AML-193 (cell line): ENCODE measurements at places on chromosomes 4 and X.

- DNase-seq: peak; percentile 68
Measured at GRCh38 chr4:27010334-27010940, 149.8 kb downstream of the STIM2 start.

GRCh38 chr4:40623707-40624106 lies 6.0 kb downstream of the RBM47 start:
- DNase-seq: no peak

DNA sequence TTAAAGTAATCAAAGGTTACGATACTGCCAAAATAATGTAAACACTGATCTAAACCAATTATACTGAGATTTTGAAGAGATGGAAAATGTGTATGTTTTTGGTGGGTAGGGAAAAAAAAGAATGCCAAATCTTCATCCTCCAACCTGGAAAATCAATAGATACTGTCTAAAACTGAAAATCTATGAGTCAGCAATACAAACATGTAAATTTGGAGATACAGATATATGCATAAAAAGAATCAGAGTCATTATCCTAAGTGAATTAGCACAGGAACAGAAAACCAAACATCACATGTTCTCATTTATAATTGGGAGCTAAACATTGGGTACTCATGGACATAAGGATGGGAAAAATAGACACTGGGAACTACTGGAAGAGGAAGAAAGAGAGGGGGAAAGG lies 197.4 kb upstream of the TRPC5 start:
- DNase-seq: no peak

DNA sequence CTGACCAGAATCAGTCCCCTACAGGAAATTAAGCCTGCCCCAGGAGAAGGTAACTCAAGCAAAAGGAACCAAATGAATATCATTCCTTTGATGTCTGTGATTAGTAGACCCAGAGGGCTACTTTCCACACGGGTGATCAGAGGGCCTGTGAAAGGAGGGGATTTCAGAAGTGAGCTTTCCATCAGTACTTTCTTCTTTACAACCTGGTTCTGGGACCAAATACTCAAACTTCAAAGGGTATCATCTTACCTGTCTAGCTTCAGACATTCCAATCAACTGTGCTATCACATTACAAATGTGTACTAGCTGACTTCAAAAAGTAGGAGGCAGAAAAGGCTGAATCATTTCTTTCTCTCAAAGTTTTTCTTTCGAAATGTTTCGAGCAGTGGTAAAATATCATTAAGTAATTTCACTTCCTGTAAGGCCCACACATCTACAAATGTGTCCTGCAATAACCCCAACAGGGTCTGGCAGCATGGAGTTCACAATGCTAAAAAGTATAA lies 23.9 kb downstream of the ACSL4 start:
- DNase-seq: peak; percentile 56

GRCh38 chr4:11436673-11437072 lies 8.0 kb upstream of the HS3ST1 start:
- no peak for DNase-seq

DNA sequence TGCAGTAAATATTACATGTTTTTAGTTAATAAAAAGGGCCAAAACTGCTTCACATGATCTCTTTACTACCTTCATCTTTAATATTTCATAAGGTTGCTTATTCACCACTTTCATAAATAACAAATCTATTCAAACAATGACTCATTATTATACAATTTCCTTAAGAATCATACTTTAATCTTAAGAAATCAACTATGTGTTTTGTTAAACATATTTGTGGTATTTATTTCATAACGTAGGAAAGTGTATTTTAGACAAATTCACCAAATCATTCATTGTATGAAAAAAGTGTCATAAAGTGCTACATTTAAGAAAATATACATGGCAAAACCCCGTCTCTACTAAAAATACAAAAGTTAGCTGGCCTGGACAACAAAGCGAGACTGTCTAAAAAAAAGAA lies 150.5 kb upstream of the RXFP1 start:
- DNase-seq: no peak

GRCh38 chr4:125833-126232 lies 1.5 kb downstream of the ZNF718 start:
- DNase-seq: no peak

DNA sequence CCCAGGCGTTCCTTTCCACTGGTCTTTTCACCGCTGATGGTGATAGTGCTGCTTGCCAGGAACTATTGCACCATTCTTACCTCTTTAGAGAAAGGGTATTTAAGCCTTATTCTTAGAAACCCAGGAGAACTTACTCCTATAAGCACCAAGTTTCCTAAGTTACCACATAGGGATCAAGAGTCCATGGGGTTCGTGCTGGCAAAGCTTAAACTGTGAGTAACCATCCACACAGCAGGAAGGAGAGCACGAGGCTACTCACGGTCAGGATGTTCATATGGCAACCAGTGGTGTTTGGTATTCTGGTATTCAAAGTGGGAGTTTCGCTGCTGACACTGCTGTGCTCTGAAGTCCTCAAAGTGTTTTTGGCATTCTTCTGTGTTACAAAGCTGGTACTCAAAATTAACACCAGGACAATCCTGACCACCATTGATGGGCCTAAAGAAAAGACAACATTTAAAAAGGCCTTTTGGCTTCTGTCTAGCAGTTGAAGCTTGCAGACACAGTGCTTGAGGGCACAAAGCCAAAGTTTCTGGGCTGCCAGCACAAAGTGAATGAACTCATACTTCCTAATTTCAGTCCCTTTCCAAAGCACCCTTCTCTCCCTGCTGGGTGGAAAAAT lies 256.9 kb downstream of the ADAMTS3 start:
- no peak for DNase-seq

- no peak for DNase-seq
Measured at GRCh38 chr4:71584585-71584984, 199.3 kb downstream of the GC start.

- no peak for DNase-seq
Measured at GRCh38 chrX:100720301-100720700, 11.6 kb downstream of the SYTL4 start.

DNA sequence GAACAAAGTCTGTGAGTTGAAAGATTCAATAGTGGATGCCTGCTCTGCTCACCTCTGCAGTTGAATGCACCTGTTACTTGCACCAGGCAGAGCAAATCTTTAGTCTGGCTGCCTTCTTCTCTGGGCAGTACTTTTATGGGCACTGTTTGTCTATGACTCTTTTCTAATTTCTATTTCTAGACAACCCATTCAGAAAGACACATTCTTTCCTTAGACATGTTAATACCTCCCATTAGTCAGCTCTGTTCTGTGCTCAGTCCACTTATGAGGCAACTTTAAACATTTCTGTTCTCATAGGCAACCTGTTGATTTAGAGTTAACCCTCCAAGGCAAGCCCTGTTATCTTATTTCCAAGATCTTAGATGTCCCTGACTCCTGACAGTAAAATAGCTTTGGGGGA lies 108.9 kb downstream of the SYNPO2 start:
- no peak for DNase-seq

DNA sequence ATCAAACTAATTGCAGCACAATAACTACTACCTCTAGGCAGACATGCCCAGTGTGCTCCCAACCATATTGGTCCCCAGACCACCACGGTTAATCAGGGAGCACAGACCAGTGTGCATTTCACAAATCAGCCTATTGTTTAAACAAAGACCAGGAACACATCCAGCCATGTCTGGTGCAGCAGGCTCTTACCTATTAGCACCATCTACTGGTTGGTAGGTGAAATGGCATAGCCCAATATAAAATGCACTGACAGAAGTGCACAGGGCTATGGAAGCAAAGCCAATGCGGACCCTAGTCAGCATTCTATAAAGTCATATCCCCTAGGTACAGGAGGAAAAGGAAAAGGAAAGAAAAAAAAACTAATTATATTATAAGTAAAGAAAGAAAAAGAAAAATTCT lies 15.5 kb upstream of the CYLC1 start:
- DNase-seq: peak; percentile 42

DNA sequence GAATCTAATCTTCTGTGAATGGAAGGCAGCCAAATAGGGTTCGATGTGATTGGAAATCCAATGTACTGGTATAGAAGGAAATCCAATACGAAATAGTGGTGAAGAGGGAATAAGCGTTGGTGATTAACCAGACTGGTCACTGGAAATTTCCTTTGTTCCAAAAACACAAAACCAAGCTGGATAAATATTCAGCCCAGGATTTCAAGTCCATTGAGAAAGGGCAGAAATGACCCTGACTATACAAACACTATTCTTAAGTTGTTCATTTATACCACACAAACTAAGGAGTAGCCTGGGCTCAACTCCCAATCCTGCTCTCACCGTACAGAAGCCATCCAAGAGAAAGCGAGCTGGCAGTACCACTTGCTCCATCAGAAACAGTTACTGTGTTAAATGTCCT lies 32.2 kb downstream of the PCDH19 start:
- no peak for DNase-seq

- DNase-seq: no peak
Measured at GRCh38 chr4:177492022-177492421, 49.8 kb upstream of the AGA start.

GRCh38 chr4:74157561-74158465 lies at the start of gene MTHFD2L:
Gene MTHFD2L, plus strand, starts transcription at chr4:74158118. Its CDS starts 21 bp downstream, at chr4:74158139.
- peak; percentile 87 for DNase-seq

- peak; percentile 2 for DNase-seq
Measured at GRCh38 chr4:148015058-148015457, 283.2 kb downstream of the ARHGAP10 start.

GRCh38 chrX:39767446-39767845 lies 330.3 kb downstream of the BCOR start:
- no peak for DNase-seq

DNA sequence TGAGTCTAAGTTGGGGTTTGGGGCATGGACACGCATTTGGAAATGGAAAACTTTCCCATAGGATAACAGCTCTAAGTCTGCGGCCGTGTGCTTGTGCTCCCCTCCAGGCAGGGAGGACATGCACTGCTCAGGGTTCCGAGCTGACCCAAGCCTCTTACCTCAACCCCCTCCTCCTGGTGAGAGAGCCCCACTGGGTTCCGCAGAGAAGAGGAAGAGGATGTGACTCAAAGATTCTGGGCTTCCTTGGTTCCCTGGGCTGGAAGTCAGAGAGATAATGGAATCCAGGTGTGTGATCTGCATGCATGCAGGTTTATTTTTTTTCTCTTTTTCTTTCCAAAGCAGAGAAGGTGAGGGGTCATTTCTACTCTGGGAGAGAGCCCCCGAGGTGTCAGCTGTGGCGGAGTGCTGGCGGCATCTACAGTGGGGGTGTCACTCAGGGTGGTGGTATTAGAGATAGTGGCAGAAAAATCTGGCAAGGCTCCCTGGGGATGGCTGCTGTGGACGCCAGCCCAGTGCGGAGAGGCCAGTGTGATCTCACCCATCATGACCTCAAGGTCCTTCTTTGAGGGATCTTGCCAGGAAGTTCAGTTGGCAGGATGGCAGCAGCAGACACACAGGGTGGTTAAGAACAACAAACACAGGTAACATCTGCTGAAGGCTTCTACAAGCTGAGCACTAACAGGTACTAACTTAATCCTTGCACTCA lies 168.7 kb upstream of the HAND2 start:
- no peak for DNase-seq

DNA sequence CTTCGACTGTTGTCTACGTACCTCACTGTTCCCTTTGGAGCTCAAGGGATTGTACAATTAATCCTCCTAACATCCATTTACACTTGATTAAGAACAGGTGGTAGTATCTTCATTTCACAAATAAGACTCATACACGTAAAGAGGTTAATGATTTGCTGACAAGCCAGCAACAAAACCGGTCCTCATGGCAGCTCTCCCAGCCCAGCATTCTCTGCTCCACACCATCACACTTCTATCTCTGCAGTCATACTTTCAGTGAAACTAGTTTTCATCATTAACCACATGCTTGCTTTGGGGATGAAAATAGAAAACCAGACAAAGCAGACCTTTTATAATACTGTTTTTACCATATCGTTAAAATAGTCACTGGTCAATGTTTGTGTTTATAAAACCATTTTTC lies 28.7 kb upstream of the CASK start:
- no peak for DNase-seq

GRCh38 chr4:78292341-78292740 lies 235.2 kb downstream of the FRAS1 start:
- DNase-seq: no peak

- DNase-seq: no peak
Measured at GRCh38 chrX:21193196-21193595, 181.0 kb upstream of the CNKSR2 start.

- no peak for DNase-seq
Measured at GRCh38 chrX:119130911-119131310, 3.3 kb upstream of the KIAA1210 start.

DNA sequence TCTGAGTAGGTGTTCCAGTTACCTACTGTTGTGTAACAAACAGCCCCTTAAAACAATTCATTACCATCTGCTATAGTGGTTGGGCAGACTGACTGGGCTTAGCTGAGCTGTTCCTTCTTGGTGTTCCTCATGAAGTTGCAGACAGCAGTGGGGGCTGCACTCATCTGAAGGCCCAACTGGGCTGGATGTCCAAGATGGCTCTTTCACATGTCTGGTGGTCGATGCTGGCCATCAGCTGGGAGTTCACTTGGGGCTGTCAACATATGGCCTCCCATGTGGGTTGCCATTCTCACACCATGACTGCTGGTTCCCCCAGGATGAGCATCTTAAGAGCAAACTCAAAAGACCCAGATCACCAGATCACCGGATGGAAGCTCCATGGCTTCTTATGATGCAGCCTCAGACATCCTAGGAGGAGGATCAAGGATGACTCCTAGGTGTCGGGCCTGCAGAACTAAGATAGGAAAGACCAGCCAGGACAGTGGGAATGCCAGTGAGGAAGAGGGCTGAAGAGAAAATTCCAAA lies 34.3 kb upstream of the PPP2R2C start:
- DNase-seq: no peak

- no peak for DNase-seq
Measured at GRCh38 chr4:176077561-176077960, 11.9 kb downstream of the WDR17 start.

DNA sequence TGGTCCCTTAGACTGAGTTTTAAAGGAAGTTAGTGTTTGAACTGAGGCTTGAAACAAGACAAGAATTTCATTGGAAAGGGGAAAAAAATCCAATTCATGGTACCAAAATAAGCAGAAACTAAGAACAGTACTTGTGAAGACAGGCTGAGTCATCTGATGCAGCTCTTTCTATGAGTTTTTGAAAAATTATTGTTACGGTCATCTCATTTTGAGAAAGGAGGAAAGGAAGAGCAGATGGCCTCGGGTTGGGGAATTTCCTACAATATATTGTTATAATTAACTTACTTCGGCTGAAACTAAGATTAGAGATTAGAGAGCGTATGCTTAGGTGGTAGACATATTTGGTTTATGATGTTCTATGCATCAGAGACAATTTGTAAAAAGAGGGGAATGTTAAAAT lies 2164.8 kb upstream of the AGA start:
- no peak for DNase-seq

DNA sequence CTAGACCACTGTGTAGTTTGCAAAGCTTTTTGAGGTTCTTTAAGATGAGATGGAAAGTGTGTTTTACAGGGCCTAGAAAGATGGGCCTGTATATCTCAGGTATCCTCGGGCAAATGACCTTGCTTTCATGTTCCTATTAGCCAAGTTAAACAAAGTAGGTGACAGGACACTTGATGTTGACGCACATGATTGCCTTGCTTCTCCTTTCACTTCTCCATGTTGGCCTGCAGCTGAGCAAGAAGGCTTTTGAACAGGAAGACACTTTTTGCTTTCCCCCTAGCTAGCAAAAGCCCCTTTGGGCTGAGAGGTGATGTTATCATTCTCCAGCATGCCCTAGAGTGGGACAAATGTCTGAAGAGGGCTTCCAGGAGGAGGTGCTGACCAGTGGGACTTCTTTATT lies 202.1 kb downstream of the GPC3 start:
- no peak for DNase-seq
